ENCODE measurements at places on chromosomes 2 and 18.

GRCh38 chr2:42835577-42836371 is 43.4 kb upstream of the HAAO start:
- peak; percentile 72 for DNase-seq

GRCh38 chr2:19208479-19209199 is 149.8 kb downstream of the OSR1 start:
- DNase-seq: no peak

- no peak for DNase-seq
These were observed 247.0 kb upstream of the SYT4 start for GRCh38 chr18:43524260-43524659.

GRCh38 chr2:24712296-24712695 is 80.9 kb downstream of the PTRHD1 start:
- no peak for DNase-seq

DNA sequence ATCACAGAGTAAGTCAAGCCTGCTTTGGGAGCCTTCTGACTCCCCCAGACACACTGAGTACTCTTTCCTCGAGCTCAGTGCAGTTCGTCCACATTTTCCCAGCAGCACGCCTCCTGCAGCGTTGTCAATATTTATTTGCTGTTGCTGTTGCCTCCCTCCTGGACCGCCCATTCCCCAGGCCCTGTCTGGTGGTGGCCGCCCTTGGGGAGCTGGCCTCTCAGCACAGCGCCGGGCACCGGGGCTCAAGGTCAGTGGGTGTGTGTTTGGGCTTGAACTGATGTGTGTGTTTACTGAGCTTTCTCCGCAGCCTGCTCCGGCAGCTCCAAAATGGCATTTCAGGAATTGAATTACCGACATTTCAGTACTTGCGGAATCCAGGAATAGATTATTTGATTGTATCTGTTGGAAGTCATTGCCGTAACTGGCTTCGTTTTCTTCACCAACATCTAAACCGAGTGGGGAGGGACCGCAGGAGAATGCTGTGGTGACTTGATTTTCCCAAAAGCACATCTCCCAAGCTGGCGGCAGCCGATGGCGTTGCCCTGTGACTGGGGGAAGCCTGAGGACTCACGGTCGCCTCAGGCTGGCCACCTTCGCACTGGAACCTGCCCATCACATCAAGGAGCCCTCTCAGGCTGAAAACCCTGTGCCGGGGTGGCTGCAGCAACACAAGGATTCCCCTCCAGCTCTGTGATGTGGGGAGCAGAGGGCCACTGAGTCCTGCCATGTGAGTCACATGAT is 66.0 kb downstream of the HPCAL1 start:
- DNase-seq: no peak

GRCh38 chr2:100513650-100514049 is 43.4 kb downstream of the NMS start:
- DNase-seq: no peak

DNA sequence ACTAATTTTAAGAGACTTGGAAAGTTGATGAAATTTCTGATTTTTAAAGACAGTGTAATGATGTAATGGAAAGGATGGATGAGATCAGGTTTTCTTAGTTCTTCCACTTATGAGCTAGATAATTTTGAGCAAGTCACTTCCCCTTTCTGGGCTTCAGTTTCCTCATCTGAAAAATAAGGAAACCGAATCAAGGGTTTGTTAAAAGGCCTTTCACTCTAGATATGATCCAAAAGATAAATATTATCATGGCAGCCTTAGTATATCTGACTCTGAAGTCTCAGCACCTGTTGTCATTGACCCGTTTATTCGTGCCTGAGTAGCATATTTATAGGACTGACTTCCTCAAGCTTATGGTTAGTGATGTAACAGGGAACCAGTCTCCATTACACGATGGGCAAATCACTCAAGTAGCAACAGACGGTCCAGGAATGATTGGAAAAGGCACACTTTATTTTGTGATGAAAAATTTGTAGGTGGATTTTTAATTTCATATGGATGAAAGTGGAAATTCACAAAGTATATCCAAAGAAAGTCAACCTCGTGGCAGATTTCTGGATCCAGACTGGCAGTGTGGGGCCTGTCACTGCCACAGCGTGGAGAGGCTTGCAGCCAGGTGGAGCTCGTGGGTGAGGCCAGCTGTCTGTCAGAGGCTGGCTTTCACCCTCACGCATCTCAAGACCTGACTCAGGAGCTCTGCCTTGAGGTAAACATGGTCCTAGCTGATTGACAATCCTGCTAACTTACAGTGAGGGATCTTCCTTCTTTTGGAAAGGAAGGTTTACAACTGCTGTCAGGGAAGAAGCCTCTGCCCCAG is 137.9 kb upstream of the CXCR4 start:
- no peak for DNase-seq

DNA sequence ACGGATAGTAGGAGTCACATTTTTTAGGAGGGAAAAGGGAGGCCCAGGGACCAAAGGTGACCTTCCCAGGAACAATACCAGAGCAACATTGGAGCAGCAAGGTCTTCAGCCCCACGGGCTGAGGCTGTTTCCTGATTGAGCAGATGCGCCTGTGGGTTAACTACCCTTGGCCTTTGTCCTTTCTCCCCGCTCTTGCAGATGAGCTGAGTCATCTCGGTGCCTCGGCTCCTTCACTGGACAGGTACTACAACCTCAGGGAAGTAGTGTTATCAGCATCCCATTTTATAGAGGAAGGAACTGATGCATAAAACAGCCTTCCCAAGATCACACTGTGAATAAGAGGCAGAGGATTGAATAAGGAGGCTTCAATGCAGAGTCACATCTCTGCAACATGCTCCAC is 43.5 kb downstream of the DHRS9 start:
- DNase-seq: no peak

DNA sequence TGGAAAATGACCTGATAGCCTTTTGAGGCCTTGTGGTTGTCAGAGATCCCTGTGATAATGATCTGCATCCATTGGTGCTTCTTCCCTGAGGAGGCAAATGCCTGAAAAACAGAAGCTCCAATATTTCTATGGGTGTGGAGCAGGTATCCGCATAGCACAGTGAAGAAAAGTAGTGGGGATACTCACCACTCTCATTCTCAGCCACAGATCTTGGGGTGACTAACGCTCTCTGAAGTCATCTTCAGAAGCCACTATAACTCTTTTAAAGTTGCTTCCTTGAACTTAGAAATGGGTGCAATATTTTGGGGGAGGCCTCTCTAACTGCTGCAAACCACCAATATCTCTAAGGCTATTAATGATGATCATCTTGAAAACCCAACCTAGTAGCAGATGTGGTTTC is 46.2 kb downstream of the ARHGAP15 start:
- DNase-seq: no peak

GRCh38 chr18:2889761-2890192 is 43.0 kb downstream of the EMILIN2 start:
- no peak for DNase-seq

DNA sequence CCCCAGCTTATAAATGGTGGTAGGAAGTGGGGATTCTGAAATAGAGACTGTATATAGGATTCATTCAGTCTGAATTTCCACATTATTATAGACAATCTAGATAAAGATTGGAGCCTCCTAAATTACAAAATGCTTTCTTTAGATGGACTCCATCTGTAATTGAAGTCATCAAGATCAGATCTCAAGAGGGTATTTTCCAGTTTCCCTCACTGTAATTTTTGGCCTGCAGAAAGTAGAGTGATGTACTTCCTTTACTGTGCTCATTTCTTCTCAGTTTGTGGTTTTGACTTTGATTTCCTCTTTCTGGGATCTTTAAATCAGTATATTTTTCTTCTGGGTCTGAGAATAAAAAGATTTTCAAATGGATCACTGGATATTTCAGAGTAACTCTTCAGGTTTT is 7.2 kb downstream of the BABAM2 start:
- no peak for DNase-seq

- no peak for DNase-seq
These were observed 21.8 kb downstream of the CWC22 start for GRCh38 chr2:179985163-179985820.

DNA sequence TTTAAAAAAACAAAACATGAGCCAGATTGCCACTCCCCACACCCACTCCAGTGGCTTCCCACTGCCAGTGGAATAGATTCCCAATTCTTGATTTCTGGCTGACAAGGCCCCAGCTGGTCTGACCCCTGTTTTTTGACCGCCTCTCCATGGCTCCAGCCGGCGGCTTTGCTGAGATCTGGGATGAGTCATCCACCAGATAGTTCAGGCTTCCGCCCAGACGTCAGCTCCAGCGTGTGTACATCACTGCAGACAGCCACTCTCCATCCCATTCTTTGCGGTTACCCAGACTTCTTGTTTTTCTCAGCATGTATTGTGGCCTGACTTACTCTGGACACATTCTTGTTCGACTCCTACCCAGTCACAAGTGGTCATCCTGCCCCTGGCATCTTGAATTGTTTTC is 227.9 kb downstream of the GBX2 start:
- peak; percentile 13 for DNase-seq

GRCh38 chr2:69643602-69644505 is at the start of gene AAK1:
TSS of gene AAK1 (minus strand) at chr2:69643739. CDS start at chr2:69643040, 699 bp downstream.
- DNase-seq: peak; percentile 49

DNA sequence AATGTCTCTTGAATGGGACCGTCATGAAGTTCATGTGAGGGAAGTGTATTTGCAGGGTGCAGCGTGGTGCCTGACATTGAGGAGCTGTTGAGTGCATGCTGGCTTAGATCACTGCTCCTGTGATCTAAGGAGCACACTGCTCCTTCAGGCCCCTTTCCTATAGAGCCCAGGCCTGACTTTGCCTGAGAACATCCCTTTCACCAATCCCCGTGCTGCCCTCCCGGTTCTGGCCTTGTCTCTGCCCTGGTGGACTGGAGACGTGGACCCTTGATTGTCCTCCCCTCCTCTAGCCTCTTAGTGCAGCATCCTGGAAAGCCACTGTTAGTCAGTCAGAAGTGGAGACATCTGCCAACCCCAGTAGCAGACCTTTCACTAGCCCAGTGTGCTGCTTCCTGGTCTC is 323.6 kb upstream of the HS6ST1 start:
- DNase-seq: no peak

DNA sequence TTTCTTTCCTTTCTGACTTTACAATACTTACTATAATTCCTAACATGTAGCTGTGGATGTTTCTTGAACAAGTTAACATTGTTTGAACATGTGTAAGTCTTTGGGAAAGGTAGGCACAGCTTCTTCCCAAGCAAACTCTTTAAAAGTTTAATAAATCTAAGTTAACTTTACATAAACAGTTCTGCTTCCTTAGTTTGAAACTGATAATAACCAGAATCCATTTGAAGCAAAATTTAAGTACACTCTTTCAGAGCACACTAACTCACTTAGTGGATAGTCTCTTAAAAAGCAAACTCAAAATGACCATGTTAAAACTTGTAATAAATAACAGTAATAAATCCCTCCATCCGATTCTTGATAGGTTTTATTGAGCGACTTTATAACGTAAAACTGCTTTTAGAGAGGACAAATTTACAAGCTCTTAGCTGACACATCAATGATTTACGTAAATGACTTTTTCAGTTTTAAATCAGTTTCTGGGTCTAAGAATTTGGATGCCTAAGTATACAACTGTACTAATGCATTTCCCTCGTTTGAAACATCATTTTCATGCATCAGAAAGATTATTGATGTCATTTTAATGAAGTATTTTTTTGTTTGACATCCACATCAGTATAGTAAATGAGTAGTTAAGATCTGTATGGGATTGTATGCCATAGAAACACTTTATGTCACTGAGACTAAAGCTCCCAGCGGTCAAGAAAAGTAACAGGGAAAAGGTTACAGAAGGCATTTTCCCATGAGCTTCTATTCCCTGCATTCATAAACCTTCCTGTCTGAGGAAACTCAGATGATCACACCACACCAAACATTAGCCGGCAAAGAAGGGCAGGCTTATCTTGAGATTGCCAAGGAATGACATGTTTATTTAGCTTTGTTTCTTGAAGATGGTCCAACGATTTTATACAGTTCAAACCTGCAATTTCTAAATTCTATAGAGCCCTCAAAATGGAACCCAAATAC is 67.5 kb downstream of the PDE1A start:
- DNase-seq: no peak

DNA sequence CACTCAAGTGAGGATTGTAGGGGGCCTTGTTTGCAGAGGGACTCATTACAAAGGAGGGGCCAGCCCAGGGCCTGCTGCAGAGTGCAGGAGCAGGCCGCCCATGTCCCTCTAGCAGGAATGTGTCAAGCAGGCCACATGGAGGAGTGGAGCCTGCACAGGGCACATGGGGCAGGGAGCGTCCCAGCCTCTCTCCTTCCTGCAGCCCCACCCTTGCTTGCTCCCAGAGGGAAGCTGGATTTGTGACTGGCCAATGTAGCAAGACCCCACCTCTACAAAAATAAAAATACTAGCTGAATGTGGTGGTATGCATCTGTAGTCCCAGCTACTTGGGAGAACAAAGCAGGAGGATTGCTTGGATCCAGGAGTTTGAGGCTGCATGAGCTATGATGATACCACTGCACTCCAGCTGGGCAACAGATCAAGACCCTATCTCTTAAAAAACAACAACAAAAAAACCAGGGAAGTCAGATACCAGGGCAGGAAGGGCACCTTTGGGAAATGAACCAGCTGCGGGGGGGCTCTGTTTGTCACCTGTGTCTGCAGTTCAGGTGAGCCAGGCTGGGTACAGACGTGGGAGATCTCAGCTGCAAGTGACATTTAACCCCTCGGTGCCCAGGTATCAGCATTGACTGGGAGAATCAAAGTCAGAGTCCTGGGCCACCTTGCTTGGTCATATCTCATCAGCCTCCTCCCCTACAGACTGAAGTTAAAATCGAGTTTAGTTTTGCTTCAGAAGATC is 27.7 kb downstream of the IMPA2 start:
- DNase-seq: no peak

- DNase-seq: no peak
These were observed 121.9 kb downstream of the CACNB4 start for GRCh38 chr2:151976945-151977353.

- DNase-seq: no peak
These were observed 5.2 kb downstream of the EML6 start for GRCh38 chr2:54728669-54729120.

GRCh38 chr18:32610176-32610575 is 139.5 kb upstream of the GAREM1 start:
- no peak for DNase-seq

DNA sequence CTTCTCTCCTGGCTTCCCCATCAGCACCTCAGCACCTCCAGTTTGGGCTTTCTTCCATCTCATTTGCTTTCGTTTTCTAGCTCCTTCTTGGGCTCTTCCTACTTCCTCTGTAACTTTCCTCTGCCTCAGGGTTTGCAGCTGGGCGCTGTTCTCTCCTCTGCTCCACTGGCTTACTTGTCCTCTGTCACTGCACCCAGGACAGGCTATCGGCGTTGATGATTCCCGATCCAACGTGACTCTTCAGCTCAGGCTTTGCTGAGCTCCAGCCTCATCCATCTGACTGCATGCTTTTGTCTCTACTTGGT is 362.4 kb downstream of the CYRIA start:
- no peak for DNase-seq

All from pulmonary artery endothelial cell (primary cell).